ENCODE measurements at places on chromosomes 3 and 15.

- DNase-seq = no peak
Observed at GRCh38 chr3:51773529-51774056, 5.4 kb downstream of the IQCF6 start.

DNA sequence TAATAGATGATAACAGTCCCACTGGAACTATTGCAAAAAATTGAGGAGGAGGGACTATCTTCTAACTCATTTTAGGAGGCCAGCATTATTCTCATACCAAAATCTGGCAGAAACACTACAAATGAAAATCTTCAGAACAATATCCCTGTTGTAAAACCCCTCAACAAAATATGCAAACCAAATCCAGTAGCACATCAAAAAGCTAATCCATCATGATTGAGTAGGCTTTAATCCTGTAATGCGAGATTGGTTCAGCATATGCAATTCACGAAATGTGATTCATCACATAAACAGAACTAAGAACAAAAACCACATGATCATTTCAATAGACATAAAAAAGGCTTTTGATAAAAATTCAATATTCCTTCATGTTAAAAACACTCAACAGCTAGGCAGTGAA, 23.9 kb upstream of the PLSCR2 start:
- no peak for DNase-seq

- DNase-seq = no peak
Observed at GRCh38 chr15:55942332-55942731, 51.1 kb downstream of the NEDD4 start.

GRCh38 chr15:94119923-94120775, 111.2 kb upstream of the MCTP2 start:
- DNase-seq = peak; percentile 26

GRCh38 chr3:4852780-4853748, 126.2 kb upstream of the BHLHE40 start:
- no peak for DNase-seq

GRCh38 chr3:152056481-152056880, 183.0 kb downstream of the SUCNR1 start:
- DNase-seq = no peak

- DNase-seq = no peak
Observed at GRCh38 chr15:79505956-79506355, 73.8 kb downstream of the MINAR1 start.

DNA sequence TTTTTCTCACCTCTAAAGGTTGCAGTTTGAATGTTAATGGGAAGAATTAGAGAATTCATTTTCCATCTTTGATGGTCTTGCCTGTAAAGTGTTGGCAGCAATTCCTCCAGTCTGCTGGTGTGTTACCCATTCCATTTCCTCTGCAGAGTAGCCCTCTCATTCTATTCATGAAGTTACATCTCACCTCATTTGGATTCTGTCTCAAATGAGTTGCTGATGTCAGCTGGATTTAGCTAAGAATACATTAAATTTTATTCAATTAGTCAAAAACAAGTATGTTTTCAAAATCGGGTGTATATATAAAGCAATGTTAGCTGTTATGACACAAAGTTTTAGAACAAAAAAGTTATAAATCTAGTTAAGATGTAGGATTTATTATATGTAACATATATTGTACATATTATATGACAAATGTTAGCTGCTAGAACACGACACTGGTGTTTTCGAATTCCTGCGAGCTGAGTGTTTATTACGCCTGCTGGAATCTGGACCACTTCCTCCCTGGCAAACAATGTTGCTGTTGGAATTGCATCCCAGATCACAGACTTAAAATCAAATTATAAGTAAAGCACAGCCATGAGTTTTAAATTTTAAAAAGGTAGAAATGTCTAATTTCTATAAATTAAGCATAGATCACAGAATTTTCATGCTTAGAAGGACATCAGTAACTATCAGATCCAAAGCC, 516.2 kb downstream of the OCA2 start:
- DNase-seq = no peak

GRCh38 chr3:128007033-128007424, 45.2 kb upstream of the SEC61A1 start:
- no peak for DNase-seq

DNA sequence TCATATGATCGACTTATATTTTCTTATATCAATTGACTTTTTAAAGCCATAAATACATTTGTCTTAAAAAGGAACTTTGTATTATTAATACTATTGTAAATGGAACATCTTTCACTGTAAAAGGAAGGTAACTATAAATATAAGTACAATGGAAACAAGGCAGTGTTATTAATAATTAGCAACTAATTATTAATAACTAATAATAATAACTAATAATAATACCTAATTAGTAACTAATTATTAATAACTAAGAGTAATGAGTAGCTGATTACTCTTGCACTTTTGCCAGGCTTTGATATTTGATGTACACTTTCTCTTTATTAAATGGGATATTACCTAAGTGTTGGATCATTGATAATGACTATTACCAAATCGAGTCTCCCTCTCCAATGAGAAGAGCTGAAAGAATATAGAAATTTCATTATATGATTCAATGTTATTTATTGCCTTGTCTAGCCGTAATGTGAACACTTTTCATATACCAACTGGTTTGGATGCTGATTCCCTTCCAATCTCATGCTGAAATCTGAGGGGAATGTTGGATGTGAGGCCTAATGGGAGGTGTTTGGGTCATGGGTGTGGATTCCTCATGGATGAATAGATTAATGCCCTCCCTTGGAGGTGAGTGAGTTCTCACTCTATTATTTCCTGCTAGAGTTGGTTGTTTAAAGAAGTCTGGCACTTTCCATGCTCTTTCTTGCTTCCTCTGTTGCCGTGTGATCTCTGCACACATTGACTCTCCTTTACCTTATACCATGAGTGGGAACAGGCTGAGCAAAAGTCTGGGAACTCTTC, 202.1 kb upstream of the ZBTB20 start:
- DNase-seq = no peak

GRCh38 chr3:149462581-149463011, 11.9 kb upstream of the TM4SF4 start:
- DNase-seq = no peak

GRCh38 chr3:157300094-157300493, 136.6 kb upstream of the PTX3 start:
- no peak for DNase-seq

- no peak for DNase-seq
Observed at GRCh38 chr3:113329757-113330156, 111.5 kb downstream of the CFAP44 start.

GRCh38 chr15:63495780-63496488, 8.5 kb upstream of the USP3 start:
- DNase-seq = no peak

- no peak for DNase-seq
Observed at GRCh38 chr15:36594556-36595090, 15.2 kb downstream of the CDIN1 start.

DNA sequence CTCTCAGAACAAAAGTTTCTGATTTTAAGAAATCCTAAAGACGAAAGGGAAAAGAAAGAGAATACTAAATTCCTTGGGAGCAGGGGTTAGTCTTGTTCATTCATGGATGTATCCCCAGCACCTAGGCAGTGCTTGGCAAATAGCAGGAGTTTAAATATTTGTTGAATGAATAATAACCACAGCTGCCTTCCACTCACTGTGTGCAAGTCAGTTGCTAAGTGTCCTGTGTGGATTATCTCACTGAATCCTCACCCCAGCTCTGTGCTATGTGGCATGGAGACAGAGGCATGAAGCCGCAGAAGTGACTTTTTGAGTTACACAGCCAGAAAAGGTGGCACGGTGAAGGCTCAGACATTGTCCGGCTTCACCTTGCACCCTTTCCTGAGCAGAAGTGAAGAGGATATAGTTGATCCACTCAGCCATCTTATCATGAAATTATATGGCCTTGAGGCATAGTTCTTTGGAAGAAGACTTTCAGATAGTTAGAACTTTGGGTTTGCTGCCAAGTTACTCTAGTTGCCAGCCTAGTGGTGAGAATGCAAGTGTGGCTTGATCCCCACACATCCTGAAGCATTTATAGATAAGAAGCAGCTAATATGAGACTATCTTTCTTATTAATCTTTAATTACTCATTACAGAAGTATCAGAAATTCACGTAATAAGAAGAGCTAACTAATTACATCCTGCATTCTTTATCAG, 355.5 kb downstream of the LRTM1 start:
- DNase-seq = no peak

GRCh38 chr3:6165951-6166350, 695.0 kb upstream of the GRM7 start:
- DNase-seq = no peak

GRCh38 chr3:36229496-36229895, 150.8 kb upstream of the STAC start:
- no peak for DNase-seq

- no peak for DNase-seq
Observed at GRCh38 chr3:85979034-85979433, 1011.9 kb downstream of the VGLL3 start.

- no peak for DNase-seq
Observed at GRCh38 chr15:40055576-40056293, 16.8 kb upstream of the SRP14 start.

DNA sequence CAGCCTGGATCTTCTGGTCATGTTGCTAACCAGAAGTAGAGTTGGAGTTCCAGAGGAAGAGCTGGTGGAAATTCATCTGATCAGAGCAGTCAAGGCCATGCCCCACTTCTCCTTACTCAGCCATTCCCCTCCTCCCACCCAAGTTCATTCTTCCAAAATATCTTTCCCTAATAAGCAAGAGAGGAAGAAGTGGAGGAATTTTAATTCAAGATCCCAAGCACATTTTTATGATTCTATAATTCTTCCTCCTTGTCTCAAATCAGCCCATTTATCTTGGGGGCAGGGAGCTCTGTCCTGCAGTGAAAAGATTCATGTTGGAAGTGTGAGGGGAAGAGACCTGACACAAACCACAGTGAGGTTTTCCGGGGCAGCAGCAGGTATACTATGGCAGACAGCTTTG, 85.0 kb upstream of the GALNT15 start:
- no peak for DNase-seq

DNA sequence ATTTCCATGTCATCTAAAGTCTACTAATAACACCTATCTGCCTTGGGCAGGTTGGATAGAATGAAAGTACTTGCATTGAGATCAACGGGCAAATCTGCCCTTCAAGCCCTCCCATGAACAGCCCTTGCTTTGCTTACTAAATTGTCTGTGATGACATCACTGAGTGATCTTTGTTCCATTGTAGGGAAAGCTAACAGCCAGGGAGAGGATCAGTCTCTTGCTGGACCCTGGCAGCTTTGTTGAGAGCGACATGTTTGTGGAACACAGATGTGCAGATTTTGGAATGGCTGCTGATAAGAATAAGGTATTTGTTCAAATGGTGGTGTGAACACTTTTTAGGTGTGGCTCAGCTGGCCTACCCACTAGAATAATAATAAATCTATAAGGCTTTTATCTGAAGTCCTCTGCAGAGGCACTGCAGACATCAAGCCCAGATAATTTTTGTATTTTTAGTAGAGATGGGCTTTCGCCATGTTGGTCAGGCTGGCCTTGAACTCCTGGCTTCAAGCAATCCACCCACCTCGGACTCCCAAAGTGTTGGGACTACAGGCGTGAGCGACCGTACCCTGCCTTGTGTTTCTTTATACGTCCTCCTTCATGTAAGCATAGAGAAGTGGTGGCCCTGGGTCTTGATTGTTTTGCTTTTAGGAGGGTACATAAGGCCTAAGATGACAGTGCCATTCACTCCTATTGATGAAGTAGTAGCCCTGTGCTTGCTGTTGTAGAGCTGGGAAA, 5.7 kb downstream of the PCCB start:
- DNase-seq = peak; percentile 42

GRCh38 chr3:107634099-107634489, 111.3 kb downstream of the BBX start:
- DNase-seq = no peak

- no peak for DNase-seq
Observed at GRCh38 chr3:171822431-171823106, 12.3 kb upstream of the PLD1 start.

GRCh38 chr15:39251413-39252133, 329.3 kb upstream of the THBS1 start:
- no peak for DNase-seq

DNA sequence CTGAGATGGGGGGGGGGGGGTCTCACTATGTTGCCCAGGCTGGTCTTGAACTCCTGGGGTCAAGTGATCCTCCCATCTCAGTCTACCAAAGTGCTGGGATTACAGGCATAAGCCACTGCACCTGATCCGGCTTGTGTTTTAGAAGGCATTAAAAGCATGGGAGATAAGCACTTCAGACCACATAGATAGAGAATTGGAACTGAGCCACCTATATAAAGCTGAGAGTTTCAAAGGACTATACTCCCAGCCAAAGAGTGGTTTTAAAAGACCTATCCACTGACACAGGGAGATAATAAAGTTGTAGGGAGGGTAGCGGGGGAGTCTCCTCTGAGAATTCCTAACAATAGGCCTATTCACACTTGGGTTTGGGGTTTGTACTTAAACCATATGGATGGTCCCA, 34.8 kb downstream of the DENND4A start:
- DNase-seq = no peak

DNA sequence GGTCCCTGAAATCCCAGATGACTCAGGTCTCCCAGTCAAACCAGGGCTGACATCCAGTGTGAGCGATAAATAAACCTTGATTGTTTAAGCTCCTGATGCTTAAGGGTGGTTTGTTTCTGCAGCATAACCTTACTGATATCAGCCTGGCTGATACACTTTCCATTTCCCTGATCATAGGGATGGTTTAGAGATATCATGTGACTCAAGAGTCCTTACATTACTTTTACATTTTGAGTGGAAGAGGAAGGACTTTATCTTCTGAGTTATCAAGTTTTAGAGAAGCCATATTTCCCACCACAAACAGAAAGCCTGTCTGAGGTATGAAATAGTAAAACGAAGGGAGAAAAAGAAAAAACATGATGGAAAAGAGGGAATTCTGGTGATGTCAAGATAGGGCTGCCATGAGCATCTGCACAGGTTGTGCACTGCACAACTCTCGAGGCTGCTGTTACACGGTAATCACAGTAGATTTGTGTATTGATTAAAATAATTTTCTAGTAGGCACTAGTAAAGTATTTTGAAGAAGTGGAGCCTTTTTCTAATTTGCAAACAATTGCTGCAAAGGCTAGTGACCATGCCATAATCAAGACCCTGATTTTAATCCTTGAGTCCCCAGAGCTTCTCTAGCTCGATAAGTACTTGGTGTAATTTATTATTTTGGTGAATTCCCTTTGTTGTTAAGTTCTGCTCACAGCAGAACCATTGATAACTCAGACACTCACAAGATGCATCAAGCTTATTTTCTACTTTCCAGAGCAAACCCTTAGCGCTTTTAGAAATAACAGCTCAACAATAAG, 34.1 kb upstream of the FBLN2 start:
- no peak for DNase-seq

GRCh38 chr3:175948041-175948440, 1088.9 kb downstream of the NAALADL2 start:
- no peak for DNase-seq

GRCh38 chr3:113454057-113454456, 12.8 kb upstream of the CFAP44 start:
- no peak for DNase-seq

Measured in HuH-7.5 (cell line).